IPS-NIHi11 (cell line): ENCODE measurements at places on chromosomes 4 and X.

DNA sequence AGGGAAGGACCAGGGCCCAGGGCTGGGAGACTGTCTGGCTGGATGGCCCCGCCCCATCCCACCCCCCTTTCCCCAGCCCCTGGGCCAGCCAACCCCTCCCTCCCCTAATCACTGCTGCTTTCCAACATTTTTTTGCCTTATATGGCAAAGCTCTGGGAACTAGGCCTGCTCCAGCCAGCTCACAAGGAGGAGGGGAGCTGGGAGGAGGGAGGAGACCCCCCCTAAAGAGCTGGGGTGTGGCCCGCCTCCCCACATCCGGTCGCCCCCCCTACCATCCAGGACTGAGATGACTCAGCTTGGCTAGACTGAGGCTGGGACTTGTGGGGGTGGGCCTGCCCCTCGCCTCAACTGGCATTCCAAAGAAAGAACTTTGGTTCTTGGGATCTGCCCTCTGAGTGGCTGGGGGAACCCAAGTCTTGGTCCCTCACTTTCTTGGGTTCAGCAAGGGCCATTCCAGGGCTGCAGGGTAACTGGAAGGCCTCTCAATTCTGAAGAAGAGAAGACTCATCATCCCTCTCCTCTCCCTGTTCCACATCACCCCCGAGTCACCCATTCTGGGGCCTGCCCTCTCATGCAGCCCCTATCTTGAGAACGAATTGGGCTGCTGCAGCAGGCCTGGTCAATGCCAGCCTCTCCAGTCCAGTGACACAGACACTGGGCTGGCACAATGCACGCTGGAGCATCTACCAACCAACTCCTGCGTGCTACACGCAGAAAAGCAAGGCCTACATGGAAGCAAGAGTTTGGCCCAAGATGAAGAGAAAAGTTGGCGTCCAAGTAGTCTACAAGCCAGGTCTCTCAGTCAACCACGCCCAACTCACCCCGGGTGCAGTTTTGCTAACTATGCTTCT lies 4.8 kb downstream of the FLNA start:
- DNase-seq: peak; percentile 49

- no peak for DNase-seq
Observed at GRCh38 chrX:111354496-111354895, 57.5 kb downstream of the DCX start.

DNA sequence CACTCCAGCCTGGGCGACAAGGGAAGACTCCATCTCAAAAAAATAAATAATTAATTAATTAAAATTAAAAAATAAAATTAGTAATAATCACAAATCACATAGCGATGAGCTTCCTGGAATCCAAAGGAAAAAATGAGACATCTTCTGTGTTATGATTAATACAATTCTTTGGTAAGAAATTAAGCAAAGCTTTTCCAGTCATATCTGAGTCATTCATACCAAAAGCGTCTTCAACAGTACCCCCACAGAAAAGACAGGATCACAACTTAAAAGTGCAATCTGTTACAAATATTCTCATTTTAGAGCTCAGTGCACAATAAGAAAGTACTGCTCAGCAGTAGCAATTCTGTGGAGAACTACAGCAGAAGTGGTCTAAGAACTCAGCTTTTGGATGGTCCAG lies 168.5 kb upstream of the MXRA5 start:
- no peak for DNase-seq

- DNase-seq: no peak
Observed at GRCh38 chr4:67727124-67727850, 26.3 kb upstream of the UBA6 start.

DNA sequence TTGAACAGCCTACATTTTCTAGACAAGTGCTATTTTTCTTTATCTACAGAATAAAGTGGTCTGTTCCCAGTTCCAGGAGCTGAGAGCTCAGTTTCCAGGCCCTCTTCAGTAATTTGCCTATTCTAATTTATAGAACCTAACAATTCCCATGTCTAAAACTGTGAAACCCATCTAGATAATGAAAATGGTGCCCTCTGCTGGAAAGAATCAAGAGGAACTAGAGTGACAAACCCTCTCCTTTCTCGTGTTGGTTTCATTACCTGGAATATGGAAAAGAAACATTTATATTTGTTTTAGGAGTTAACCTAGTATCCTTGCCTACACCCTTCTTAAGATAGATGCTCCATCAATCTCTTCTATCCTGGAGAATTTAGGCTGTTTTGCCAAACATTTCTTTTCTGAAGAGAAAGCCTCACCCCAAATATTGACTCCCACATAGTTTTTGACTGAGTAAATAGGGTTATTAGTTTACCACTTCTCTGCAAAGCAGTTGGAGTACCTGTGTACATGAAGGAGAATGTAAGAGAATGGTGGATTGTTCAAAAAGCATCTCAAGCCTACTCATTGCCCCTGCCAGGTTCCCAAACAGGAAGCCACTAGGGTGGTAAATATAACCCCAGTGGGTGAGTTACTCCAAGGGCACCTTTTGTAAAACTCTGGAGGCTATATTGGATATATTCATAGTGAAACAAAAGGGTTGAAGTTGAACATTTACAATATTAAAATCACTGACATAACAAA lies 121.6 kb downstream of the RASL11B start:
- DNase-seq: peak; percentile 73

- no peak for DNase-seq
Observed at GRCh38 chr4:106494066-106494465, 125.5 kb upstream of the GIMD1 start.

- DNase-seq: no peak
Observed at GRCh38 chr4:61320154-61320553, 120.0 kb downstream of the ADGRL3 start.

GRCh38 chr4:184824081-184824775 lies 1.5 kb downstream of the ACSL1 start:
- no peak for DNase-seq

GRCh38 chr4:25169446-25169845 lies 9.2 kb upstream of the SEPSECS start:
- no peak for DNase-seq

DNA sequence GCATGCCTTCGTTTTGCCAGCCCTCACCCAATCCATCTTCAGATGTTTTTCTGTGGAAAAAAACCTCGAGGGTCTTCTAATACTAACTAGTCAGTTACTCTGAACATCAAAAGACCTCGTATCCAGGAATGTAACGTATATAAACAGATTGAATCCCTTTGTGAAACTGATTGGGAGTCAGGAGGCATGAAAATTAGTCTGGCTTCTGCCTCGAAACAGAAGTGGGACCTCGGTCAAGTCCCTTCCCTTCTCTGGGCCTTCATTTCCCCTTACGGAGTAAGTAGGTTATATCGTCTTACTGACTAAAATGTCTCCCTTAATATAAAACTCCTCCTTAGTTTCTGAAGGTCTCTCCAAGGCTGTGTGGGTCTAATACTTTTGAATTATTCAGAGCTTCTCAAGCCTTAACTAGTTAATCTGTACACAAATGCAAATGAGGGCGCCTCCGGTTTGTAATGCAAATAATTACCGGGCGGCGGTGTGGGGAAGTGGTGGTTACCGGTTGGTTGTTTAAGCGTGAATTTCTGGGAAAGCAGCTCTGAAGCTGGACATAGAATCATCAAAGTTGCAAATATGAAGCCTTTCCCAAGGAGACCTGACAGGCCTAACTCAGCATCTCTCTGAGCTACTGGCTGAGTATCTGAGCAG lies 11.4 kb upstream of the NKRF start:
- DNase-seq: no peak

DNA sequence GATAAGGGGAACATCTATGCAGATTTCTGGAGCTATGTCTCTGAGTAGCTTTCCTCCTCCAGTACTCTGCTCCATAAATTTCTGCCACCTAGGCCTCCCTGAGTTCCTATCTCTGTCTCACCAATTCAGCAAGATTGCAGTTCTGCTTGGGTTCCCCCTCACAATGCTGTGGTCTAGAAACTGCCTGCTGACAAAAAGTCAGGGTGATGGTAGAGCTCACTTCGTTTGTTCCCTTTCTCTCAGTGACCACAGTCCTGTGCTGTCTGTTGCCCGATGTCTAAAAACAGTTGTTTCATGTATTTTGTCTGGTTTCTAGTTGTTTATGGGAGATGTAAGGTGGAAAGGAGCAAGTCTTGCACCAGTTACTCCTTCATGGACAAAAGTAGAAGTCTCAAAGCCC lies 41.1 kb downstream of the AMMECR1 start:
- no peak for DNase-seq

DNA sequence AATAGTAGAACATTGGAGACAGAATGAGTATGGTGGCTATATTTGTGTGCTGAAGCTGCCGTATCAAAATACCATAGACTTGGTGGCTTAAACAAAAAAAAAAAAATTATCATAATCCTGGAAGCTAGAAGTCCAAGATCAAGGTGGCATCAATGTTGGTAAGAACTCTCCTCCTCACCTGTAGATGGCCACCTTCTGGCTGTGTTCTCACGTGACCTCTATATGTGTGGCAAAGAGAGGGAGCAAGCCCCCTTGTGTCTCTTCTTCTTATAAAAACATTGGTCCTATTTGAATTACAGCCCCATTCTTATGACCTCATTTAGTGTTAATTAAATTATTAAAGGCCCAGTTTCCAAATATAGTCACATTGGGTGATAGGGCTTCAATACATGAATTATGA lies 1640.9 kb upstream of the PCDH7 start:
- no peak for DNase-seq

DNA sequence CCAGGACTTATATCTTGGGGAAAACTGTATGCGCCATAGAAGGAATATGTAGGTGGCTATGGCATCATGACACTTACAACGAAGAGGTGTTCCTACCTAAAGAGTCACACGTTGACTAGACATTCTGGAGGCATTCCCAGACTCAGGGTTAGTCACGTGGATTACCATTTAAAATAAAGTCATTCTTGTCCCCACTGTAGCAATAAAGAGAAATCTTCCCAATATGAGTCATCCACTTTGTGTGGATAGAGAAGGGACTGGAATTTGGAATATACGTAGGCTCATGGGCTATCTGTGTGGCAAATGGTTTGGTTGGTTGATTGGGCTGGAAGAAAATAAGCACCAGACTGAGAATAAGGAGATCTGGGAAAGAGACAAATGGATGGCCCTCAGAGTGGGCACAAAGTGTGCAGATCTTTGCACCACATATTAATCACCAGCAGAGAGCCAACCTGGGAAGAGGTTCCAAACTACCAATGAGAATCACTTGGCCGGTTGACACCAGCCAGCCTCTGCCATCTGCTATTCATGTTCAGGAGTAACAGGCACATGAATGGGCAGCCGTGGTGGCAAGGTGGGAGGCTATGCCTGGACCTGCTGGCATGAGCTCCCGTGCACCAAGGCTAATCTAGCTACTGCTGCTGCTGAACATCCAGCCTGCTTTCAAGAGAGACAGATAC lies 41.0 kb downstream of the MTNR1A start:
- no peak for DNase-seq

- DNase-seq: peak; percentile 23
Observed at GRCh38 chr4:148574502-148574901, 132.3 kb upstream of the NR3C2 start.

DNA sequence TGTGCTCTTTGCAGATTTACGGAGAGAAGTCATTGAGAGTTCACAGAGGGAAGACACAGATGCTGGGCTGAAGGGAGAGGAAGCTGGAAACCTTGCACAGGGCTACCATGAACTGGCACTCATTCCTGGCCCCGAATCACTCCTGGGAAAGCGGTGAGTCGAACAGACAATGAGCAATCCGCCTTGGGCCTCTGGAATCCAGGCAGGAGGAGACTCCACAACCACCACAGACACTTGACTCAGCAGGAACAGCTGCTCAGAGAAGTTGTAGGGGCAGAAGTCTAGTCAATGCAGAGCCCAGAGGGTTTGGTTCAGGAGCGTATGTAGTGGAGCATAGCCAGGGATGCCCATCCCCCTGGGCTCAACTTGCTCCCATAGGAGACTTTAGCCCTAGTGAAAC lies 62.8 kb upstream of the GRIA3 start:
- DNase-seq: no peak

- DNase-seq: no peak
Observed at GRCh38 chrX:150035531-150035930, 97.2 kb upstream of the EOLA2 start.

DNA sequence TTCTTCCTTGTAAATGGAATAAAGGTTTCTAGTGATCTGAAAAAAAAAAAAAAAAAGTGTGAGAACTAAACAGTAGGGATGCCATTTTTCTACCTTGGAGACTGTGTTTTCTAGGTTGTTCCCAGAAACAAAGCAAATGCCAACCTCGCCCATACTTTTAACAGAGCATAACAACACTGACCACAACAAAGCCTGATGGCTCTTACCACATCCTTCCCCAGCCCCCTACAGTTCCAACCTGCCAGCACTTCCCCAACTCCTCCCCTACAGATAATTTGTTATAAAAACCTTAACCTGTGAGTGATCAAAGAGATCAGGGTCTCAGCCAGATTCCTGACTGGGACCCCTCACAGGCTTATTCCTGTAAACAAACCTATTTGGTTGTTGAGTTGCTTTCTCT lies 940.0 kb downstream of the SH3BGRL start:
- DNase-seq: no peak

DNA sequence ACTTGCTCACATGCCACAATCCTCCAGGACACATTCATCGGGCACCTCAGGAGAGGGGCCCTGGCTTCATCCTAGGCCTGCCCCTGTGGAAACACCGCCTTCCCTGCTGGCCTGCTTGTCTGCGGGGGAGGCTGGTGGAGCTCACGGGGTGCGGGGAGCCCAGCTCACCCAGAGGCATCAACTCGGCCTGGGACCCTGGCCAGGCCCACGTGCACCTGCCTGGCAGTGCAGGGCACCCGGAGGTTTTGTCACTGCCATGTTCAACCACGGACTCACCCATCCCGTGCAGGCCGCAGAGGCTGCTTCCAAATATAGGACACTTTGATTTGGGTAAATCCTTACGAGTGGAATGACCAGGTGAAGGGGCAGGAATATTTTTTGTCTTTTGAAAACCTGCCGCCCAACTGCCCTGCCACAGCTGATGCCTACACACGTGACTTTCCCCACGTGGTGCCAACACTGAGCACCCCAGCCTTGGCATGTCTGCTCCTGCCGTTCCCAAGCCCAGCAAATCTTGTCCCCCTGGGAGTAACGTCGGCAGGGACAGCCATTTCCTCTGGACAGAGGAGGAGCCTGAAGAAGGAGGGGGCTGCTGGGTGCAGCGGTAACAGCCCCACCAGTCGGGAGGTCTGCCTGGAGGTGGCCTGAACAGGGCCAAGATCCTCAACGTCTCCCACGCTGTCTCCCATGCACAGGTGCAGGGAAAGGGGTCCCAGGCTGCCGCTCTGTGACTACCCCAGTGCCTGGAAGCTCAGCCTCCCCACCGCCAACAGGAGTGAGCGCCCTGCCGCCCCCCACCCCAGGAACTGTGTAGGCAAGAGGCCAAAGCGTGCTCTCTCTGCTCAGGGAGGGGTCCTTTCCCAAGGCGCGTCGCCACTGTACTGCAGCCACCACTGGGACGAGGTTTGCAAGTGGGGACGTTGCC lies 8.5 kb downstream of the MXD4 start:
- DNase-seq: peak; percentile 6

DNA sequence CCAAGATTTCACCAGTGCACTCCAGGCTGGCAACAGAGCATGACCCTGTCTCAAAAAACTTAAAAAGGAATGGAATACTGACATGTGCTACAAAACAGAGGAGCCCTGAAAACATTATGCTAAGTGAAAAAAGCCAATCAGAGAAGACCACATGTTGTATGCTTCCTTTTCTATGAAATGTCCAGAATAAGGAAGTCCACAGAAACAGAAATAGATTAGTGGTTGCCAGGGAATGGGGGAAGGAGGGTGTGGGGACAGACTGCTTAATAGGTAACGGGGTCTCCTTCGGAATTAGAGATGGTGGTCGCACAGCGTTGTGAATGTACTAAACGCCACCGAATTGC lies 30.1 kb upstream of the KIAA0232 start:
- no peak for DNase-seq
